ENCODE measurements at places on chromosomes 2 and 18.

- DNase-seq, result no peak
Observed at GRCh38 chr18:69177702-69178101, 223.0 kb upstream of the DOK6 start.

DNA sequence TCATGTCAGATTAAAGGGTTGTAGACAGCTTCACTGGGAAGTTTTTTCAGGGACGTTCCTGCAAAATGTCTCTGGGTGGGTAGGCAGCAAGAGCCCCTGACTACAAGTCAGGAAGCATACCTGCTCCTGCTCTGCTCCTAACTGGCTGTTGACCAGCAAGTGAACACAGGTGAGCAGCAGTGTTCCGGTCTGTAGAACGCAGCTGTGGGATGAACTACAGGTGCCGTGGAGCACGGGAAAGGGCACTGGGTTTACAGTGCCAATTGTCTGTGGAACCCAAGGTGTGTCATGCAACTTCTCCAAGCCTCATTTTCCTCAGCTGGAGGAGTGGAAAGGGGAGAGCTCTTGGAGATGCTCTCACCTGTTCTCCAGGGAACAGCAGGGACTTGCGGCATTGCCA is 6.6 kb downstream of the ASB18 start:
- DNase-seq, result no peak

DNA sequence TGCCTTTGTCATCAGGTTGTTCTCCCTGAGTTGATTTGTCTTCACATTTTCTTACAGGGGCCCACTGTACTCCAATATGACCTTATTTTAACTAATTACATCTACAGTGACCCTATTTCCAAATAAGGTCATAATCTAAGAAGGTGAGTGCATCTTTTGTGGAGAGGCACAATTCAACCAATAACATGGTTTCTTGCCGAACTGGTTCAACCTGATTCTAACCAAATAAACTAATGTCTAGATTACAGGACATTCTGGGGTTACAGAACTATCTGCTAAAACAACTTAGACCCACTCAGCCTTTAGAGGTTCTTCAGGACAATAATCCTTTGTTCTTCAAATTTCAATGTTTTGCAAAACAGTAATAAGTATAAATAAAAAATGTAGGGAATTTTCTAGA is 496.5 kb upstream of the SOX11 start:
- DNase-seq, result no peak

DNA sequence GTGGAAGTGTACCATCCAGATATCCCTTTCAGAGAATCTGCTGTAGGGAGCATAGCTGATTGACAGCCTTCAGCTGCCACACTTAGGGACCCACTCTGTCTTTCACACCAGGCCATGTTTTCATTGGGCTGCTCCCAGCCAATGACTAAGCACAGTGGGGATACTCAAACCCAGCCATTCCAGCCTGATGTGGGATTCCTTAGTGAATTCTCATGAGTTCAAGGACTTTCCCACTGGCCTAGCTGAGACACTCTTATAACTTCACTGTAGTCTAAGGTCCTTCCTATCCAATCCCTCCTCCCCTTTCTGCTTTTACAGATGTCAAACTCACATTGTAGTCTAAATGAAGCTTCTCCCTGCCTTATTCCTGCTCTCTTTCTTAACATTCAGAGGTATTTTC is 201.2 kb downstream of the PIK3C3 start:
- DNase-seq, result no peak

GRCh38 chr18:57078614-57079013 is 68.3 kb upstream of the BOD1L2 start:
- DNase-seq, result no peak

GRCh38 chr2:106191511-106192016 is 2.5 kb downstream of the UXS1 start:
- no peak for DNase-seq

- DNase-seq, result no peak
Observed at GRCh38 chr2:215692387-215693079, 256.7 kb upstream of the FN1 start.

DNA sequence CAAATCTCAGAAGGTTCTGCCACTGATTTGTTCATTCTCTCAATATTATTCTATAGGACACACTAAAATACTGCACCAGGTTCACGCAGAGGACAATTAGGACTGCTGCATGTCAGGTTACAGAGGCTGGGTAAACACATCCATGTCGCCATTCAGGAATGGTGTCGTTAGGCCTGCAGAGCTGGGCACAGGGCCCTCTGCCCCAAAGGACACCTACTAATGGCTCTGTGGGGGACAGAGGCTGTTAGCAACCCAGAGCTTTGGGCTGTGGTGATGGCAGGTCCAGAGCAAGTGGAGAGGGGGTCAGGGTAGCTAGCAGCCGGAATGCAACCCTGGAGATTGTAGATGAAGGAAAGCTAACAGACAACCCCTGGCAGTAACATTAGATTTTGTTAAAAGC is 115.9 kb downstream of the TTC32 start:
- no peak for DNase-seq

DNA sequence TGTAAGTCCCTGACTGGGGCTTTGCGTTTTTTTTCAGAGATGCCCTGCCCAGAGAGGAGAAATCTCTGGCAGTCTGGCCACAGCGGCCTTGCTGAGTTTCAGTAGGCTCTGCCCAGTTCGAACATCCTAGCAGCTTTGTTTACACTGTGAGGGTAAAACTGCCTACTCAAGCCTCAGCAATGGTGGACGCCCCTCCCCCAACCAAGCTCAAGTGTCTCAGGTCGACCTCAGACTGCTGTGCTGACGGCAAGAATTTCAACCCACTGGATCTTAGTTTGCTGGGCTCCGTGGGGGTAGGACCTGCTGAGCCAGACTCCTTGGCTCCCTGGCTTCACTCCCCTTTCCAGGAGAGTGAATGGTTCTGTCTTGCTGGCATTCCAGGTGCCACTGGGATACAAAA is 31.7 kb downstream of the L3MBTL4 start:
- DNase-seq, result no peak

- peak; percentile 76 for DNase-seq
Observed at GRCh38 chr2:30711646-30712085, 95.6 kb downstream of the CAPN13 start.

- no peak for DNase-seq
Observed at GRCh38 chr18:2850816-2851215, 4.0 kb downstream of the EMILIN2 start.

GRCh38 chr2:192887337-192887736 is 692.6 kb upstream of the TMEFF2 start:
- DNase-seq, result no peak

- DNase-seq, result peak; percentile 1
Observed at GRCh38 chr18:25921677-25922421, 168.6 kb downstream of the SS18 start.

DNA sequence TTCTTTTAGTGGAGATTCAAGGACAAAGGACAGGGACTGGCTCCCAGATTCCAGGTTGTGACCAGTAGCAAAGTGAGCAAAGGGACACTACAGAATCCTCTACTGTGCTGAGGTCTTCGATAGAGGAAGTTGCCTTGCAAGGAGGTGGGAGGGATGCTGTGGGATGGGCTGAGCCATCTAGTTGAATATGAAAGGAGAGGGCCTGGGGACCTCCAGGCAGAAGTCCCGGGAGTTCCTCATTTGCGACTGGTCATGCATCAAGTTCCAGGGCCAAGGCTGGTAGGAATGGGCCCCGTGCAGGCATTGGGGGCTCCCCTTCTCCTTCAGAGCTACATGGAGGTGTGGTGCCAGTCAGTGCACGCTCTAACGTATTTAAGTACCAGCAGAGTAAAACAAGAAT is 12.6 kb upstream of the PROM2 start:
- no peak for DNase-seq

DNA sequence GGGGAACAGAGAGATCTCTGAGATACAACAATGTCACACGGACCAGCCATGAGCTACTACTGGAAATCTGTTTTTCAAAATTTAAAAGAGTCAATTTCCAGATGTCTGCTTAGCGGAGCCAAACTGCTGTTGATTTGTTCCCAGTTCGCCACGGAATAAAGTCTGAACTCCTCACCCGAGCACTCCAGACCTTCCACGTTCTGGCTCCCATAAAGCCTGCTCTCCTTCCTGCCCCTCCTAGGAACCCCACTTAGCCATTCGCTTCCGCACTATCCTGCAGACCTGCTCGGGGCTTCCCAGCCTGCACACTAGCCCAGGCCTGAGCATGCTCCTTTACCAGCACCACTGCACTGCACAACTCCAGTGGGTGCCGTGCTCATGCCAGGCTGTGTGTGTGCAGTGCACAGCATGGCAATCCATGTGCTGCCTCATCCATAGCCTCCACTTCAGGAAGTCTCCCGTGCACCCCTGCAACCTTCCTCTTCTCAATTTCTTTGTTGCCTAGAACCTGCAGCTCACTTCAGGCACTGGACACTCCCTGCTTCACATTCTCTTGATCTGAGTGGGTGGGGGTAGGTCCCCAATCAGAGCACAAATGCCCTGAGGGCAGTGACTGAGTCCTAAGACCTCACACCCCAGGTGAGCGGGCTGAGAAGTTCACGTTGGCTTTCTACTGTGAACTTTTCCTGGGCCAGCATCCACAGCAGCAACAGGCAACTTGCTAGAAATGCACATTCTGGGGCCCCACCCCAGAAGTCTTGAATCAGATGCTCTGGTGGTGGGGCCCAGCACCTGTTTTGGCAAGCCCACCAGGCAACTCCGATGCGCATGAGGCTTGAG is 53.7 kb downstream of the ZBTB7C start:
- no peak for DNase-seq

GRCh38 chr2:24360963-24361330 is 611 bp upstream of the ITSN2 start:
- DNase-seq, result no peak

DNA sequence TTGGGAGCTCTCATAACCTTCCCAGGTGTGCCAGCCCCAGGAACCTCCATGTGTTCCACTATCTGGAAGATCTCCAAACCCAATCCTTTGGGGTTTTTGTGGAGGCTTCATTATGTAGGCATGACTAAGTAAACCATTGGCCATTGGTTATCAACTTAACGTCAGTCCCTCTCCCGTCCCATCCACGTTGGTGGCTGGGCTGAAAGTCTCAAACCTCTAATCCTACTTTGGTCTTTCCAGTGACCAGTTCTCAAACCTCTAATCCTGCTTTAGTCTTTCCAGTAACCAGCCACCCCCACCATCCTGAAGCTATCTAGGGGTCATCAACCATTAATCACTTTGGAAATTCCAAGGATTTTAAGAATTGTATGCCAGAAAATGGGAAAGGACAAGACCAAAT is 704.7 kb upstream of the TMEFF2 start:
- no peak for DNase-seq

DNA sequence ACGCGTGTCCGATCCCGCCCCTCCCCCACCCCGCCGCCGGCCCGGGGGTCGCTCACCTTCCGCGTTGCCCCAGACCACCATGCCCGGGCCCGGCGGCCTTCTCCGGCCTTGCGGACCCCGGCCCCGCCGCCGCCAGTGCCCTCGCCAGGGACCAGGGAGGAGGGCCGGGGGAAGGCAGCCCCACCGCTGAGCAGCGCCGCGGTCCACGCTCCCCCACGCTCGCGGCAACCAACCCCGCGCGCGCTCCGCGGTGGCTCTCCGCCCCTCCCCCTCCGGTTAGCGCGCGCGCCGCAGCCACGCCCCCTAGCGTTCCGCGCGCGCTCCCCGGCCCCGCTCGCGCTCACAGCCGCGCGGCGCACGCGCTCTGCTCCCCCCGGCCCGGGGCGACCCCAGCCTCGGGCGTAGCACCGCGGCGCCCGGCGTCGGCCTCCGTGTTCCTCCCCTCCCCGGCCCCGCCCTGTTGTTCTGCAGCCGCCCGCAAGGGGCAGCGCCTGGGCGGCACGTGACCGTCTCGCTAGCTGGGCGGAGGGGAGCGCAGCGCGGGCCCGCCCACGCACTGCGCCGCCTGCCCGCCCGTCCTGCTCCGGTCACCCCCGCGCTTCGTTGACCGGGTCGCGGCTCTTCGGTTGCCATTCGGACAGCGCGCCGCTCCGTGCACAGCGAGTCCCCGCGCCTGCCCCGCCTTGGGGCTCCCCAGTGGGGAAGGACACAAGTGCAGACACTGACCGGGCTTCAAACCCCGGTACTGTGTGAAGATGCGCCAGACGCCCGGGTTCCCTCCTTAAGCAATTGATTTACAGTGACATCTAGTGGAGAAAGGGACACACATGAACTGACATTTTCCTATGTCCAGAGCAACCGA is at the start of gene REV1:
REV1 (minus strand) TSS at position 257 of the 862 bp plus-strand sequence. CDS start 25,042 bp downstream, outside the sequence.
- DNase-seq, result peak; percentile 92

DNA sequence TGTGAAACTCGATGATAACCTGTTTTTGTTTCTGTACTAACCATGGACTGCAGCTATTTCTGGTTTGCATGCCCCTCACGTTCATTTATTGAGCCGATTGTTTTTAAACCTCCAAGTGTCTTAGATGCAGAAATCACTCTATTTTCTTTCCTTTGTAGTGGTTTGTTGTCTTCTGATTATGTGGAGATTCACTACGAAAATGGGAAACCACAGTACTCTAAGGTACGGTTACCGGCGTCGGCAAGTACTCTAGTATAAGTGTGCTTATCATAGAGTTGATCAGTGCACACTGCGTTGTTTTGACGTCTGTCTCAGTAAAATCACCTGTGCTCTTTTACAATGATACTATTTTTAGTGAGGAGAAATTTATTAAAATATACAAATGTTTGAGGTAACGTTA is 87.4 kb downstream of the ADAM23 start:
- DNase-seq, result peak; percentile 34

- no peak for DNase-seq
Observed at GRCh38 chr18:76145521-76146376, 349.3 kb downstream of the ZNF516 start.

GRCh38 chr2:214747992-214748391 is 61.5 kb downstream of the BARD1 start:
- DNase-seq, result no peak

DNA sequence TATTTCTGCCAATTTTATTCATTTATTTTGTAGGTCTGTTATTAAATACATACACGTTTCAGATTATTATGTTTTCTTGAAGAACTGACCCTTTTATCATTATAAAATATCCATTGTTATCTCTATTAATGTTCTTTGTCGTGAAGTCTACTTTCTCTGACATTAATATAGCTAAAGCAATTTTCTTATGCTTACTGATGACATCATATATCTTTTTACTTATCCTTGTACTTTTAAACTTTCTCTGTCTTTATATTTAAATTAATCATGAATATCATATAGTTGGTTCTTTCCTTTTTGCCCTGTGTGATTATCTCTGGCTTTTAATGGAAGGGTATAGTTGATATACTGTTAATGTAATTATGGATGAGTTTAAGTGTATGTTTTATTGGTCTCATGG is 36.5 kb upstream of the SLC9A2 start:
- no peak for DNase-seq

GRCh38 chr2:152387041-152387440 is 52.1 kb downstream of the FMNL2 start:
- no peak for DNase-seq

- DNase-seq, result no peak
Observed at GRCh38 chr2:16130906-16131400, 190.6 kb downstream of the MYCN start.

DNA sequence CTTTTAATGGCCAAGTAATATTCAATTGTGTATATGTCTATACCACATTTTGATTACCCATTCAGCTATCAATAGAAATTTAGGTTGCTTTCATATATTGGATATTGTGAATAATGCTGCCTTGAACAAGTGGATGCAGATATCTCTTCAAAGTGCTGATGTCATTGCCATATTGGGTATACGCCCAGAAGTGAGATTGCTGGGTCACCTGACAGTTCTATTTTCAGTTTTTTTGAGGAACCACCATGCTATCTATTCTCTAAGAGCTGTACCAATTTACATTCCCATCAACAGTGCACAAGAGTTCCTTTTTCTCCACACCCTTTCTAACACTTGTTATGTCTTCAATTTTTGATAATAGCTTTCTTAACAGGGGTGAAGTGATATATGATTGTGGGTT is 306.9 kb downstream of the ZNF516 start:
- no peak for DNase-seq

Data from effector memory CD4-positive, alpha-beta T cell (primary cell).